ENCODE measurements at places on chromosomes 1 and 21.

DNA sequence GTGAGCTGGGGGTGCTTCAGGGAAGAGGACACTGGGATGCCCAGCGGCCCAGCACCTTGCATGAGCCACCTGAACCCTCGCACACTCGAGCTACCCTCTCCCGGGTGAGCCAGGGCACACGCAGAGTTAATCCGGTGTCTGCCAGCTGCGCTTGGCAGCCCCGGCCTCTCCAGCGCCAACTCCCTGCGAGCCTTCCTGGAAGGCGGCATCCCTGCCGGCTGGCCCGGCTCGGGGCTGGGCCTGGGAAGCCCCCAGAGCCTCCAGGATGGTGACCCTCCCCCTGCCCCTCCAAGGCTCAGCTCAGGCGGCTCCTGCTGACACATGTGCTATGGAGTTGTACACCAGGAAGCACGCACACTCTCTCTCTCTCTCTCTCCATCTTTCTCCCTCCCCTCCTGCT, 48.7 kb downstream of the RAP1GAP start:
- no peak for DNase-seq

- no peak for DNase-seq
Observed at GRCh38 chr1:174217248-174217647, 57.9 kb downstream of the RABGAP1L start.

DNA sequence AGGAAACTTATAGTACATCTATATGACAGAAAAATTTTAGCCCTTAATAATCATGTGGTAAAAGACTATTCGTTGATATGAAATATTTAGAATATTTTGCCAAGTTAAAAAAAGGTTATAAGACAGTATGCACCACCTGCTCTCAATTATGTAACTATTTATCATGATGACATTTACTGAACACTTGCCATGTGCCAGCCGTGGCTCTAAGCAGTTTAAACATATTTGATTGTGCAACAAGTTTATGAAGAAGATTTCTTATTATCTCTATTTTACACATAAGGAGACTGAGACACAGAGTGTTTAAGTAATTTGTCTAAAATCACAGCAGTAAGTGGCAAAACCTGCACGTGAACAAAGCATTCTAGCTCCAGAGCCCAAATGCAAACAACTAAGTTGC, 199.3 kb upstream of the JUN start:
- peak; percentile 72 for DNase-seq

DNA sequence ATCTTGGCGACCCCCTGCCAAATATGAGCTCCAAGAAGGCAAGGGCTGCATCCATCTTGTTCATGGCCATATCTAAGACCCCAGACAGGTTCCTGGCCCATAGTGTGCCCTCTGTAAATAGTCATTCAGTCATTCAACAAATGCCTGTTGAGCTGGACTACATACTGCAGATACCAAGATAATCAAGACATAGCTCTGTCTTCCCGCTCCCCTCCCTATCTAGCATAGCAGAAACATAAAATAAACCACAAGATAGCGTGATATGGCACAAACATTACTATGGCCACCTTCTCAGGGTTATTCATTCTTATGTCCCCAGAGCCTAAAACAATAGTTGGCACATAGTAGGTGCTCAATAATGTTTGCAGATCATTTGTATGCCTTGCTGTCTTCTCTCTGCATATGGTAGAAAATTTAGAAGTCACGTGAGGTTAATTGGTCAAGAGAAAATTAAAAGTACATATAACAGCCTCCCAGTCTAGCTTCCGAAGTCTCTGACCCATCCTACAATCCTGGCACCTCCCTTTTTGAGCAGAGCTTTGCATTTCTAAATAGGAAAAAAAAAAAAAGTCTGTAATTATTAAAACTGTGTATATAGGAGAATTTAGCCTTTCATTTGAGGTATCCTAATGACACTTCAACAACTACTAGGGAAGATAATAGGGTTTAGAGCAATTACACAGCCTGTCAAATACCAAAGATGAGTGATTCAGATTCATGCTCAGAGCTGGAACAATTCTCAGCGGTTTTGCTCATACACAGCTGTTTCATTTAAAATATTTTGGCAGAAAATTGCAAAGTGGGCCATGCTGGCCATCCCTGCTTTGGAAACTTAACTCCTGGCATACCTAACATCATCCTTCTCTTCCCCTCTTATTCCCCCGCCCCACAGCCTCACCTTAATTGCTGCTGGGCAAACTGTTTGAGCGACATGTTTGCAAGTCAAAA, 219.0 kb downstream of the KAZN start:
- no peak for DNase-seq

- DNase-seq: peak; percentile 100
Observed at GRCh38 chr21:28111151-28111619, 881.5 kb downstream of the LTN1 start.

DNA sequence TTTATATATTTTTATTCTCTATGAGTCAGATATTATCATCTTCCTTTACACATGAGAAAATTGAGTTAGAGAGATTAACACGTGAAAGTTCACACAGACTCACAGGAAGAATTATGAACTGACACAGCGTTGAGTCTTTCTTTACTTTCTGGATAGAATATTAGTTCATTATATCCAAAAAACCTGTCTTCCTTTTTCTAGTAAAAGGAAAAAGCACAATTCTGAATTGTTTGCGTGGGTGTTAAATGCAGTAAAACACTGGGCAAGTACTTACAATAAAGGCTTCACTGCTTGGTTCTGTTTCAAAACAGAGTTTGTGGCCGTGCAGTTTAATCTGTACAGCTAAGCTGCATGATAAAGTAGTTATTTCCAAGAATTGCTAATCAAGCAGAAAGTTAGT, 10.8 kb downstream of the MAGI3 start:
- no peak for DNase-seq

GRCh38 chr1:41023279-41023990, 1.9 kb upstream of the SLFNL1 start:
- DNase-seq: no peak

DNA sequence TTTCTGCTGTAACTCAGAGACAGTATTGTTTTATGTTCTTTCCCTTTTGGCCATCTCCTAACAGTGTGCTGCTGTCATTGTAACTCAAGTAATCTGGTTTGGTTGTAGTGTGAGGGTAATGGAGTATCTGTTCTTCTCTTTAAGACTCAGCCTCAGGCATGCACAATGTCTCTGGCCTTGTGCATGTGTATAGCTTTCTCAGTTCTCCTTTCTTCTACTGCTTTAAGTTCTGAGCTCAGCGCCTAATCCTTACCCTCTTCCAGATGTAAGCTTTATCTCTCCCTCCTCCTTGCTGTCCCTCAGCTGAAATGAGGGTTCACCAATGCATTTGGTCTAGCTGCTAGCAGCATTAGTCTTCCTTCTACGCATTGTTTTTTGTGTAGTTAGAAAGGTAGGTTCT, 1420.4 kb upstream of the PRMT6 start:
- DNase-seq: no peak

- no peak for DNase-seq
Observed at GRCh38 chr21:45408801-45409261, 3.9 kb downstream of the COL18A1 start.

- no peak for DNase-seq
Observed at GRCh38 chr1:35171579-35171978, 21.4 kb downstream of the SFPQ start.

DNA sequence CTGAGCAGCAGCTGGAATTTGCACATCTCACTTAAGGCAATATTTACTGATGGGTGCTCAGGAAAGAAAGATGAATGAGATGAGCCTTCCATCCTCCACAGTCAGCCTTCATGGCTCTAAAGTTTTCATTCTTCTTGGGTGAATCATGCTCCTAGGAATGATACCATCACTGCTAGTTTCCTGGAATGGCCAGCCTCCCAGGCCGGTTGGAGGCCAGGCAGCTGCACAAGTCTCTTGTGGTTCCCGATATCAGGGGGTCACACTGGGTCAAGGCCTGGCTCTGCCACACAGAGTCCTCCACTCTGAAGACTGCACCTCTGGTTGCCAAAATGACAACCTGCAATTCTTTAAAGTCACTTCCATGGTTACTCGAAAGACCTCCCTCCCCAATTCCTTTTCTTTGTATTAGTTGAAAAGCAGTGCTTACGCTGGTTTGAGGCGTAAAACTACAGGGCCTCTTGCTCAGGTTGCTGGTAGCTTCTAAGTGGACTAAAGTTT, 46.2 kb upstream of the PALMD start:
- DNase-seq: peak; percentile 13

DNA sequence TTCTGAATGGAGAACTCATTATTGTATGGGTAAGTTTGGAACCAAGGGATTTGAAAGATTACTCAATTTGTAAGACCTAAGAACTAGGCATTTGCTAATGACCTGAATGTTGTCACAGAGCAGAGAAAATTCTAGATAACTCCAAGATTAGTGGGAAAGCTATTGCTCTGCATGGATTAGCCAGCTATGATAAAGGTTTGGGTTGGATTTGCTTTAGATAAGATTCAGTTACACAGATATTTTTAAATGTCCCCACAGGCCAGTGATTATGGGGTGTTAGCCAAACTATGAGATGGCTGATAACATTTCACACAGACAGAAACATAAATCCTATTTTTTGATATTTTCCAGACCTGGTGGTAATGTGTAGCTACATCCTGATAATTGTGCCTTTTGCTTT, 88.2 kb downstream of the NTPCR start:
- DNase-seq: no peak
